ENCODE measurements at places on chromosomes 11 and 22.
A peak's percentile ranks its signal among the peaks of the same experiment; 100 is the strongest.

- peak; percentile 55 for DNase-seq
These were observed at the start of gene CNTN5 for GRCh38 chr11:99020352-99021225. Gene CNTN5 (plus strand): TSS chr11:99020949.

GRCh38 chr11:114134870-114135269 is 75.4 kb downstream of the ZBTB16 start:
- no peak for DNase-seq

- DNase-seq, result no peak
These were observed 68.0 kb downstream of the USP47 start for GRCh38 chr11:11909727-11910126.

GRCh38 chr22:50576806-50577696 is 1.2 kb downstream of the CPT1B start:
- no peak for DNase-seq

GRCh38 chr22:46652081-46652846 is 32.1 kb downstream of the GRAMD4 start:
- DNase-seq, result no peak

DNA sequence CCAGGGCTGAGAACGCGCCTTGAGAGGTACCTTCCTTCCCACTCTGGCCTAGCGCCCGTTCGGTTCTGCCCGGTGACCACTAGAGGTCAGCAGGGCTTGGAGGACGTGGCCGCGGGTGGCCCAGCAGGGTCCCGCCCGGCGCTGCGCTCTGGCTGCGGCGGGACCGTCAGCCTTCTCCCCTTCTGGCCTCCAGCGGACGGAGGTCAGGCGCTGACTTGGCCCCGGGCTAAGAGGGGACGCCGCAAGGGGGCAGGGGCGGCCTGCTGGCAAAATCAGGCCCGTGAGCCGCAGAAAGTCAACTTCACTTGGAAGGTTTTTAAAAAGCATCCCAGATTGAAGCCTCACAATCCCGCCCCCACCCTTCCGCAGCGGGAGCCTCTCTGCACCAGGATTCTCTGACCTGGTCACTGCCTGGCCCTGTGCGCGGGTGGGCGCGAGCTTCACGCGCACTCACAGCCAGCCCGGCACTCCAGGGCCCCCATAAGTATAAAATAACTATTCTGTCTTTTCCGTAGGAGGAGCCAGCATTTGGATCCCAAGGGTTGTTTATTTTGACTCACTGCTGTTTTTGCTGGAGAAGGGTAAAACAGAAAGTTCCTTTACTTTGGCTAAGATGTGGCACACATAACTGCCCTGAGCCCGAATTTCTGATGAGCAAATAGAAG is 23.2 kb upstream of the ZBTB16 start:
- DNase-seq, result peak; percentile 50

- DNase-seq, result no peak
These were observed 349.8 kb upstream of the B3GAT1 start for GRCh38 chr11:134761926-134762247.

DNA sequence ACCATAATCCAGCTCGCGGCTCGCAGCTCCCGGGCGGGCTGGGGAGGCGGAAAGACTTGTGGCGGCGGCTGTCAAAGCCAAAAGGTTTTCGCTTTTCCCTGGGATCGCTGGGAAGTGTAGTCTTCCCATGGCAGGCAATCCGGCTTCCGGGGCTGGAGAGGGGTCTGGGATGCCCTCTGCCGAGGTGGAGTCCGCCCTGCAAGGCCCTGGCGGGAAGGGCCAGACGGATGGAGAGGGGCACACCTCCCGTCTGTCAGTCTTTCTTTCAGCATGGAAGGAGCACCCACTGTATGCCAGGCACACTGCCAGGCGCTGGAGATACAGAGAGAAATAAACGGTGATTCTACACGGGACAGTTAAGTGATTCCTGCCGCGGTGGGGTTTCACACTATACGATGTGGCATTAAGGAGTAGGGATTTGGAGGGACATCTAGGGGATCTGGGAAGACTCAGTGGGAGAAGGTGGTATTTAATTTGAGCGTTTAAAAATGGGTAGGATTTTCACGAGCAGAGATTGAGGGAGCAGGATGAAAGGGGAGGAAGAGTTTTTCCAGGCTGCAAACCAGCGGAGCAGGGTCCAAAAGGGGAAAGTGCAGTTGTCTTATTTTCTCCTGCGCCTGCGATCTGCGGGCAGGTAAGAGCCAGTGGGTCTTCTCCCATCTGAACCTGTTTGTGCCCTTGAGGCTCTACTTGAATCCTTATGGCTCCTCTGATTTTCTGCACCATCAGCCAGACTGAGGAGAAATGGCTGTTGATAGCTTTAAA is at the start of gene BACE1:
Gene BACE1 (minus strand): TSS at position 60 of the 765 bp plus-strand sequence. CDS start 461 bp downstream, outside the sequence.
- peak; percentile 84 for DNase-seq

DNA sequence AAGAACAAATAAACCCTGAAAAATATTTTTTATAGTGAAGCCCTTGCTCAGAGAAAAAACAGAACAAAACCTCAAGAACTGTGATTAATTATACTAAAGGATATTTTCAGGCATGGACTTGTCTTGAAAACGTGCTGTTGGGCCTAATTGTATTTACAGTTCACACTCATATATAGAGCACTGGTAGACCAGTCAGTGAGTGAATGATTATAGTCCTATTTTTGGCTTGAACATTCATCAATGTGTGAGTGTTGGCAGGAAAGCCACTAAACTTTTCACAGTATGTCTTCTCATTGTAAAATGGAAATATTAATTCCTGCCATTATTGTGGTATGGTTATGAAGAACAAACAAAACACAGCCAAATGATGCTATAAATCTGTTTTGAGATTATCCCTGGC is 462.8 kb downstream of the KCNA4 start:
- no peak for DNase-seq

GRCh38 chr11:125401746-125402145 is 94.3 kb downstream of the FEZ1 start:
- no peak for DNase-seq

DNA sequence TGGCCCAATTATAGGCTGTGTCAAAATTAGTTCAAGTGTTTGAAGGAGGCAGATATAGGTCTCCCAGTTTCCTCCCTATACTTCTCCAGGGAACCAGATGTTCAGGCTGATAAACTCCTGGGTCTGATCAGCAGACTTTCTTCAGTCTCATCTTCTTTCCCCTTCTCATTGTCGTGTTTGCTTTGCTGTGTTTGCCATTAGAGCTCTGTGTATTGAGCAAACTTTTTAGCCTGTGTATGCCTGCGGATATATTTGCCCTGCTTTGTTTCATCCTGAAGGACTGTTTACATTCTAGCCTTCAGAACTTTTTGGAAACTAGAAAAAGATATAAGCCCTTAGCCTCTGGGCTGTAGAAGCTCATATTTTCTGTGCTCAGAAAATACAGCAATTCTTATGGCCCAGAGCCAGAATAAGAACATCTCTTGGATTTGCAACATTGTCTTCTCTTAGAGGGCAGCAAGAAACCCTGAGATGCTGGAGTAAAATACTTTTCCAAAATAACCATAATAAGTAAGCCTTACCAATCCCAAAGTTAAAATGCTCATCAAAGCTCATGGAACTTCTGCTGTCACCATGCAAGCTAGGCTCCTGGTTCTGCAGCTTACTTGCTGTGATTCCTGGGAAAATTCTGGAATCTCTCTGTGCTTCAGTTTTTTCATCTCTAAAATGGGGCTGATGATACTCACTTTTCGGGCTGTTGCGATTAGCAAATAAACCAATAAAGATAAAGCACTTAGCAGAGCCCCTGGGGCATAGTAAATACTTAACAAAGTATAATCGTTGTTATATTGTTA is 34.1 kb upstream of the ME3 start:
- DNase-seq, result no peak

GRCh38 chr11:95289378-95290101 is 58.5 kb upstream of the SESN3 start:
- DNase-seq, result no peak

DNA sequence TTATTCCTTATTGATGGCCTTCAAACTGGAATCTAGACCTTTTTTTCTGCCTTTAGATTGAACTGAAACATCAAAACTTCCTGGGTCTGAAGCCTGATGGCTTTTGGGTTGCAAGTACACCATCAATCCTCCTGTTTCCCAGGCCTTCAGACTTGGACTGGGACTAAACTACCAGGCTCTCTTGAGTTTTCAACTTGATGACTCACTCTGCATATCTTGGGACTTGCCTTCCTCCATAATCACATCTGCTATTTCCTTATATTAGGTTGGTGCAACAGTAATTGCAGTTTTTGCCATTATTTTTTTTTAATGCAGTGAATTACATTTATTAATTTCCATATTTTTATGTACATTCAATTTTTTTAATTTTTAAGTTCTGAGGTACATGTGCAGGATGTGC is 7.0 kb downstream of the OR51B5 start:
- DNase-seq, result no peak

DNA sequence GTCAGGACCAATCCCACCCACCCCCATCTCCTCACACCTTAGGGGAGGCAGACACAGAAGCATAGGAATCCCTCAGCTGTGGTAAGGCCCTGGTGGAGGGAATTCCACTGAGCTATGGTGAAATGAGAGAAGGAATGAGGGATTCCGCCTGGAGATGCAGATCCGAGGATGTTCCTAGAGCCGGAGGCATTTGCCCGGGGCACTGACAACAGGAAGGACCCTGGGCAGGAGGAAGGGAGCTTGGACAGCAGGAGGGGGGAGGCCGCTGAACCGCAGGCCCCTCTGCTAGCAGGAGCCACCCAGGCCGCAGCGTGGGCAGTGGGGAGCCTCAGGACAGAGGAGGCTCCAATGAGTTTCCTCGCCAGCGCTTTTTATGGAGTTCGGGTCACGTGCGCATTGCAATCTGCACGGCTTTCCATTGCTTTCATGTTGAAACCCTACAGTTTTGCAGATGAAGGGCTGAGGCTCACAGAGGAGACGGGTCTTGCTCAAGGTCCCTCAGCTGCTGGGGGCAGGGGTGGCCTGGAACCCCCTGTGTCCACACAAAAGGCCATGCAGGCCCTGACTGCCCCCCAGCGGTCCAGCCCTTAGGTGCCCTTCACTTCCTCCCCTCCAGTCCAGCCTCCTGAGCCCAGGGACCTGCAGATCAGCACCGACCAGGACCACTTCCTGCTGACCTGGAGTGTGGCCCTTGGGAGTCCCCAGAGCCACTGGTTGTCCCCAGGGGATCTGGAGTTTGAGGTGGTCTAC is 15.5 kb downstream of the CSF2RB start:
- no peak for DNase-seq

DNA sequence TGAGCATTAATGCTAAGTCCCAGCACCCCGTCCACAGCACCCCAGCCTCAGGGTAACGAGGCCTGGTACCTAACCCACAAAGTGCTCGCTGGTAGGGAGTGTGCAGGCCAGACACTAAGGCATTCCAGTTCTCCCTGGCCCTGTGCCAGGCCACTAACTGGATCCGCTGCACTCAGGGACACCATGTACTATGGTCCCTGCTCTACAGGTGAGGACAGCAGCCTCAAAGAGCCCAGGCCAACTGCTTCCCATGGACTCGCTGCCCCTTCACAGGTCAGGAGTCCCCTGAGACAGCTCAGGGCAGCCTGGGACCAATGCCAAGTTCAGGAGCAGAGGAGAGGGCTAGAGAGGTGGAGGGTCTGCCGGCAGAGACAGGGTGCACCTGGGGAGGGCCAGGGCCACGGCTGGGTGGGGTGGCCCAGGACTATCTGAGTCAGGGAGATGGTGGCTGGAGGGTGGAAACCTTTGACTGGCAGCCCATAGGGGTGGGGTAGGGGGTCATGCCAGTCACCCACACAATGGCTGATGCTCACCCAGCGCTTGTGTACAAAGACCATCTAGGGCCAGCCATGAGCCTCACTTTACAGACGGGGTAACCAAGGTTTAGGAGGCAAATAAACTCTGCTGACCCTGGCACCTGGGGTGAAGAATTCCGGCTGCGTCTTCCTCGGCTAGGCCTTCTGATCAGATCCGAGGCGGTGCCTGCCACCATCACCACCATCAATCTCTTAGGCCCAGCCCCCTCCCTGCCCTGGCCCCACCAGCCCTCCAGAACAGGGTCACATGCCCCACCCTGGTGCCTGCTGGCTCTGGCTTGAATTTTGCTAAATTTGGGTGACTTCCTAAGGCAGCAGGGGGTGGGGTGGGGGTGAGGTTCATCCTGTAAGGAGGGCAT is 5.6 kb downstream of the OSBPL5 start:
- DNase-seq, result no peak
